ENCODE measurements at places on chromosomes 7 and 10. TPM values are rescaled to one million over a fixed set of nuclear protein-coding genes. Genes with fewer than 3 reads are reported as not detected.

The FANK1 gene
- 1.8 TPM for total RNA-seq

The KCND2 gene
- not detected for total RNA-seq

The IGFBP3 gene
- 123 TPM for total RNA-seq

The ASB10 gene
- total RNA-seq, result not detected

The ARL5B gene
- total RNA-seq, result 7.3 TPM

The RADIL gene
- 1.6 TPM for total RNA-seq

The ITGB8 gene
- 1.4 TPM for total RNA-seq
